Right atrium auricular region (tissue), 2 donors: ENCODE measurements at places on chromosomes 7 and 10.
A peak's percentile ranks its signal among the peaks of the same experiment; 100 is the strongest.

- no peak overlapping the region for H3K4me3 ChIP-seq
- H3K4me1 ChIP-seq, result no peaks in the 10 kb centered on the region
- no peak overlapping the region for H3K27ac ChIP-seq
Measured at GRCh38 chr7:50538478-50538877, 26.7 kb downstream of the DDC start.

- no peak overlapping the region for H3K27ac ChIP-seq
- no peaks in the 10 kb centered on the region for H3K4me1 ChIP-seq
- no peak overlapping the region for H3K4me3 ChIP-seq
- H3K36me3 ChIP-seq, result no peaks in the 10 kb centered on the region
- H3K27me3 ChIP-seq, result no peaks in the 10 kb centered on the region
Measured at GRCh38 chr7:43502941-43503340, 80.0 kb upstream of the STK17A start.

DNA sequence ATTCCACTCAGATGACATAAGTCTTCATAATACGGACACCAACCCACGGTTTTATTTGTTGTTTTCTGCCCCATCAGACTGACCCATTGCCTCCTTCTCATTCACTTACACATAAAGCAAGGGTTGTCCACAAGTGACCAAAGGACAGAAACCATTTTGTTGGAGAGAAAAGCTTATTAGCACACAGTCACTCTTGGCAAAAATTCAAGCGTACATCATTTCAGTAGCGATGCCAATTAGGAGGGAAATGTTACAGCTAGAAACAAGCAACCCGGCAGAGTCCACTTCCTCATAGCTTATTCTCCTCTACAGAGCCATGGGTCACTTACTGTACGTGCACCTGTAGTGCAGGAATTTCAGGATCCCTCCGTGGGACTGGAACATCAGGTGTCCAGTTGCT is 23.0 kb downstream of the ABLIM1 start:
- no peak for DNase-seq
- H3K27ac ChIP-seq, result peak overlapping the region; percentile 81
- H3K4me1 ChIP-seq, result no peaks in the 10 kb centered on the region
- H3K4me3 ChIP-seq, result peak overlapping the region; percentile 1

DNA sequence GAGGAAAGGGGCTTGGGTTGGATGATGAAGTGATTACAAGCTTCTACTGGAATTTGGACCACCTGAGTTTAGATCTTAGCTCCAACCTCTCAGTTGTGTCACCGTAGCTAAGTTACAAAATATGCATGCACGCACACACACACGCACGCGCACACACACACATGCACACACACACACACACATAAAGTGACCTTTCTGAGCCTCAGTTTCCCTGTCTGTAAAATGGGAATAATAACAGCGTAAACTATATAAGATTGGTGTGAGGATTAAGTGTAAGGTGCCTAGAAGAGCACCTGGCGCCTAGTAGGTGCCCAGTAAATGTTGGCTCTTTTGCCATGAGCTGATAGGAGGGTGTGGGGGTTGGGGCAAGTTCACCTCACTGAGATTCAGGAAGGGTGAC is 12.6 kb upstream of the AQP1 start:
- H3K27me3 ChIP-seq, result no peaks in the 10 kb centered on the region
- H3K4me1 ChIP-seq, result no peaks in the 10 kb centered on the region
- H3K36me3 ChIP-seq, result no peaks in the 10 kb centered on the region

- no peak overlapping the region for H3K27ac ChIP-seq
- DNase-seq, result no peak
- H3K27me3 ChIP-seq, result no peaks in the 10 kb centered on the region
- no peaks in the 10 kb centered on the region for H3K36me3 ChIP-seq
- peaks cover 21% of the 10 kb centered on the region for H3K4me1 ChIP-seq
Measured at GRCh38 chr10:74949843-74950765, 123.7 kb downstream of the KAT6B start.

- no peak overlapping the region for H3K27ac ChIP-seq
- no peak overlapping the region for H3K4me3 ChIP-seq
- H3K27me3 ChIP-seq, result no peaks in the 10 kb centered on the region
Measured at GRCh38 chr10:18620856-18621255, 30.5 kb downstream of the NSUN6 start.

GRCh38 chr7:91034459-91035368 is 229.5 kb upstream of the FZD1 start:
- H3K36me3 ChIP-seq, result no peaks in the 10 kb centered on the region
- DNase-seq, result peak; percentile 61
- H3K27ac ChIP-seq, result no peak overlapping the region
- no peak overlapping the region for H3K4me3 ChIP-seq

GRCh38 chr10:70093335-70093944 is 39.2 kb downstream of the AIFM2 start:
- H3K27ac ChIP-seq, result no peak overlapping the region
- H3K4me1 ChIP-seq, result no peaks in the 10 kb centered on the region
- H3K4me3 ChIP-seq, result no peak overlapping the region
- DNase-seq, result no peak
- H3K36me3 ChIP-seq, result peaks cover 19% of the 10 kb centered on the region

GRCh38 chr10:78634835-78635234 is 433.9 kb upstream of the ZMIZ1 start:
- H3K36me3 ChIP-seq, result no peaks in the 10 kb centered on the region
- no peaks in the 10 kb centered on the region for H3K27me3 ChIP-seq
- H3K4me3 ChIP-seq, result no peak overlapping the region
- no peak for DNase-seq
- no peak overlapping the region for H3K27ac ChIP-seq
- H3K4me1 ChIP-seq, result peaks cover 10% of the 10 kb centered on the region

DNA sequence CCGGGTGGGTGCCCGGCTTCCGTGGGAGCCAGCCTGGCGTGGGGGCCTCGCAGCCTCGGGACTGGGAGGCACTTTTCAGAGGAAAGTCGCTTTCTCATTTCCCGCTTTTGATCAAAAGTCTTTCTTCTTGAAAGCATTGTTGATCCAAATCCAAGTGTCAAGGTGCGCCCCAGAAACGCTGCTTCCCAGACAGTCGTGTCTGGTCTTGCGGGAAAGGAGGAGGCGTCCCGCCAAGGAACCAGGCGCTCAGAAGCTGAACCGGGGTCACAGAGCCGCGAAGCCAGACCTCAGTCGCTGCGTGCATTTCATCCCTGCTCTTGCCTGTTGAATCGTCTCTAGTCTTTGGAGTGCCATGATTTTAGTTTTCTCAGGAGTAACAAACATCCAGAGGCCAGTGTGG is 1.1 kb upstream of the BNIP3 start:
- no peaks in the 10 kb centered on the region for H3K4me1 ChIP-seq
- no peaks in the 10 kb centered on the region for H3K27me3 ChIP-seq
- no peaks in the 10 kb centered on the region for H3K36me3 ChIP-seq
- peak overlapping the region; percentile 100 for H3K4me3 ChIP-seq
- peak overlapping the region; percentile 77 for H3K27ac ChIP-seq

GRCh38 chr10:83908506-83908905 is 230.8 kb upstream of the GHITM start:
- no peak overlapping the region for H3K4me3 ChIP-seq
- no peak for DNase-seq
- no peaks in the 10 kb centered on the region for H3K4me1 ChIP-seq
- no peaks in the 10 kb centered on the region for H3K27me3 ChIP-seq

- peak overlapping the region; percentile 25 for H3K4me3 ChIP-seq
- H3K4me1 ChIP-seq, result peaks cover 19% of the 10 kb centered on the region
- no peaks in the 10 kb centered on the region for H3K36me3 ChIP-seq
- no peak overlapping the region for H3K27ac ChIP-seq
- H3K27me3 ChIP-seq, result peaks cover 11% of the 10 kb centered on the region
- no peak for DNase-seq
Measured at GRCh38 chr7:73769481-73770001, 529 bp downstream of the CLDN3 start.
